Activated naive CD4-positive, alpha-beta T cell treated with anti-CD3 and anti-CD28 coated beads, Interleukin-2, amount 50 U/mL, for 16 hours (primary cell): ENCODE measurements at places on chromosomes 1 and 21.

DNA sequence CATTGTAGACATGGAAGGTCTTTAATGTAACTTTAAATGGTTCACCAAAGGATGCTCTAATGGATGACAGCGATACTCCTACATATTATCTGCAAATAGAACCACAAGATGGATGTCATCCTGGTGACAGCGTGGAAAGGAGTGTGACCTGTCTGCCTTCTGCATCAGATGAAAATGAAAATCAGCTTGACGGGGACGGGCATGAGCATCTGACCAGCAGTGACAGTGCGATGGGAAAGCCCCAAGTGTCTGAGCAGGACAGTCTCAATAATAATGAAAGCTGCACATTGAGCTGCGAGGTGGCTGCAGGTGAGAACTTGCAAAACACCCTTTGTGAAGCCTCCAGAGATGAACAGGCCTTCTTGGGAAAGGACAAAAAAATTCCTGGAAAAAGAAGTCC is 25.2 kb downstream of the CNST start:
- DNase-seq: no peak

DNA sequence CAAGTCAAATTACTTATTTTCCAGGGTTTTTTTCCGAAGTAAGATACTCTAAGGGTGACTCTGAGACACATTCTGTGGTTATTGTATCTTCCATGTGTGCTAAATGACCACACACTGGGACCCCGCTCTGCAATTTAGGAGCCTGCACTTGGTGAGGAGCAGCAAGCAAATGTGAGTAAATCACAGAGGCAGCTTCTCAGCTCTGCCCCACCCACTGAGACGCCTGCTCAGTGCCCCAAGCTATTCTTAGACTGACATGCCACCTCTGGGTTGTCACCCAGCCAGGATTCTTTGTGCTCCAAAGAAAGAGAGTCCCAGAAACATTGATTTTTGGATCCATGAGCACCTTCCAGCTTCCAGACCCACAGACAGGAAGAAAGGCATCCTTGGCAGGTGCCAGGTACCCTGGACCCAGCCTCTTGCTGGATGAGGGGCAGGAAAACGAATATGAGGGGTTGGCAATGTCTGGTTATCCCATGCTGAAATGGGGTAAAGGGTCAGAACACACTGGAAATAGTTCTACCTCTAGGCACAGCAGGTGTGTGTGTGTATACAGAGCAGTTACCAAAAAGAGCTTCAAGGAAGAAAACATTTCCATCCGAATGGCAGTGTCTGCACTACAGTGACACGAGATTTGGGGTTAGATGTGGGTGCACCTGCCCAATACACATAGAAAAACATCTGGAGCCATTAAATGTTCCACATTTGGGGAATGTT is 41.2 kb downstream of the TNR start:
- no peak for DNase-seq

- no peak for DNase-seq
These were observed 945 bp downstream of the WDR3 start for GRCh38 chr1:117930484-117930883.

- DNase-seq: no peak
These were observed 11.1 kb upstream of the ETV3L start for GRCh38 chr1:157110686-157111085.

DNA sequence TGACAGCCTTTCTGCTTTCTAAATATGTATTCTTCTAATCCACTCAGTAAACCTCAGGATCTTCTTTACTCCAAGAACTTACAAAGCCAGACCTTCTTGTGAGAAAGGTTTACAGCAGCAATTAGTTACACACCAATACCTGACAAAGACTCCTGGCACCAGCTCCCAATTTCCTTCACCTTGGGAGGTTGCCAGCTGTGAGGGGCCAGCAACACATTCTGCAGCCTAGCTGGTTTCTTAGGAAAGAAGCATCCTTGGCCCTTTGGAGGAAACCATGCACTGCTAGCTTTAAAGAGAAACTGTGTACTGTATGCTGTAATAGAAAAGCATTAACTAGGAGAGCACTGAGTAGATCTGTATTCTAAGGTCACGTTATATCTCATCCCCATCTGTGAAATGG is 10.8 kb downstream of the FYB2 start:
- DNase-seq: no peak
